ENCODE measurements at places on chromosomes 4 and X.

- no peak for DNase-seq
Observed at GRCh38 chr4:10048941-10049697, 27.8 kb upstream of the SLC2A9 start.

- DNase-seq: no peak
Observed at GRCh38 chr4:108054025-108054638, 64.4 kb downstream of the HADH start.

GRCh38 chrX:1545776-1546408 lies 8.9 kb upstream of the P2RY8 start:
- no peak for DNase-seq

DNA sequence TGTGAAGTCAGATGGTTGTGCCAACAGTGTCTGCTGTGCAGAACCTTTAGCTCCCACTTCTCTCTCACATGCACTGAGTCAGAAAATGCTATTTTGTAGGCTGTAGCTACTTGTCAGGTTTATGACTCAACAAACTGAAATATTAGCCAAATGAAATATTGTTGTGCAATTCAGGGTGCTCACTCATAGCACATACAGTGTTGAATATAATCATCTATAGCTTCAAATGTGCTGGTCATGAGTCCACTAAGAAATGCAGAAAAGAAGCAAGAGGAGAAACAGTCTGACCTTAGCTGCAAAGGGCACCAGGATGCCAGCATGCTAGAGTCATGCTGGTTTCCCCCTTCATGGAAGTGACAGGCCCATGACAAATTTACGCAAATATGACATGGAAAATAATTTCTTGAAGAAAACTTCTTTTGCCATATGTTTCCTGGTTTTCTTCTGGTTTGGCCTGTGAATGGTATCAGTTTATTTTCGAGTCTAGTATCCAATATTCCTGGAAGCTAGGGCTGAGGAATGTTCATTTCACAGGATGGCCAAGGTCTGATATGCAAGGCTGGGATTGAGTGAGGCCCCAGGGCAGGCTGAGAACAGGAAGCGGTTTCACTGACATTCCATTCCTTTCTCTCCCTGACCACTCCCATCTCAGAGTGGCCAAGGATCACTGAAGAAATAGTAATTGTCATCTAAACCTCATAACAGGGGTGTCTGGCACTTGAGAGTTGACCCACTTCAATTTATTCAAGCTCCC lies 10.3 kb upstream of the CXCL2 start:
- no peak for DNase-seq

- no peak for DNase-seq
Observed at GRCh38 chr4:128980816-128981326, 112.5 kb downstream of the SCLT1 start.

DNA sequence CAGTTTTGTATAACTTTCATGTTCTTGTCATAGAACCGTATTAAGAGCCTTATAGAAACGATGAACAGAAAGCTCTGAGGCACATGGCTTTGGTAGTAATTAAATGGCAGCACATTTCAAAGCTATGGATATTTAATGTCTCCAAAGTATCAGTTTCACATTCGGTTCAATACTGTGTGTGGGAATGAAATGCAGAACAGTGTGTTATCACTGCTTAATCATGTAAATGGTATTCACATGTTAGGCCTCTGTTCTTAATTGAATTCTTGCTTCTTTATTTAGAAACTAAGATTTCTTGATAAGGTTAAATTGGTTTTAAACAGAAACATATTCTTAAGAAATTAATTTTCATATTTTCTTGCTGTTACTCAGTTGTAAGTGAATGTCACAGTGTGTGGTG lies 701.0 kb upstream of the PITX2 start:
- no peak for DNase-seq

GRCh38 chr4:41832961-41833360 lies 84.4 kb upstream of the PHOX2B start:
- no peak for DNase-seq

DNA sequence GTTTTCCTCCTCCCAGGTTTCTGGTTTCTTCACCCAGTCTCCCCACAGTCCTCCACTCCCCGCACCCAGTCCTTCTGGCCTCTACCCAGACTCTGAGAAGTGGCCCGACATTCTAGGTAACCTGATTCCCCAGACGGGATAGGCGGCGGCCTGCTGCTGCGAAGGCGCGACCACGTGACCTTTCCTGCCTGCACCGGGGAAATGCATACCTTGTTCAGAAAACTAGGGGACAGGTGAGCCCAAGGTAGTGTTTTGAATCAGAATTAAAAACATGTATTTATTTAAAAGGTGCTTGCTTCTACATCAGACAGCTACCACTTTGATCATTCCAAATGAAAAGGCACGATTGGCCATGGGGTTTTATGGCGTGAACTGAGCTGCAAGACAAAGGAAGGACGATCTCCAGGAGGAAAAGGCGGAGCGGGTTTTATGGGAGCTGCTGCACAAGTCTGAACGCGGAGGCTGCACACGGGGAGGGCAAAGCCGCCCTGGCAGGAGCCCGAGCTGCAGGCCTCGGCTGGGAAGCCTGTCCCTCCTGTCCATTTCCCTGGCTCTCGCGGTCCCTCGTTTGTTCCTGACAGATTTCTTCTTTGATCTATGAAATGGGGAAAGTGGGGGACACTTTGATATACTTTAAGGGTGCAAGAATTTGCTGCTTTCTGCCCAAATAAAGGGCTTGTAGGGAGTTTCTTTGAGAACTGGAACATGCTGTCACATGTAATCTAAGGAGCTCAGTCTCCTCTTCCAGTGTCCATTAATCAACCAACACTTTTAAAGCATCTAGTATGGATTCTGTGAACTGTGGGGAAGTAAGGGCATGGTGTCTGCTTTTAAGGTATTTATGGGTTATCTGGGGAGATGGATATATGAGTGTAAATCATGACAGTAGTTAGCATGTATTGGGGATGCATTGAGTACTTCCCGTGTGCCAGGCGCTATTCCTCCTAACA lies 150.9 kb downstream of the SPRY1 start:
- DNase-seq: no peak

DNA sequence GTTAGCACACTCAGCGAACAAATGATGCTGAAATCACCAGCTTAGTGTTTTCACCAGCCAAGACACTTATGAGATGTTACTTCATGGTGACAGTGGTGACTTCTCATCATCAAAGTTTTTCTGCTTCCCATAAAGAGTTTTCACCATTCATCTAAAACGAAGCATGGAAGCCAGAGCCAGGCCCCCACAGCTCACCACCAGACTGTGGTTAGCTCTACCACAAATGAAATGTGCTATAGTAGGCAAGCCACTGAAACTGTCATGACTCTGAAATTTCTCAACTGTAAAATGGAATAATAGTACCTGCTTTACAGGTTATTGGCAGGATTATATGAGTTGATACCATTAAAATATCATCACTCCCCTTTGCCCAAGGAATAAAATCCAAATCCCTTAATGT lies 56.4 kb upstream of the HHIP start:
- no peak for DNase-seq

- DNase-seq: no peak
Observed at GRCh38 chr4:140839406-140839805, 83.2 kb upstream of the TBC1D9 start.

DNA sequence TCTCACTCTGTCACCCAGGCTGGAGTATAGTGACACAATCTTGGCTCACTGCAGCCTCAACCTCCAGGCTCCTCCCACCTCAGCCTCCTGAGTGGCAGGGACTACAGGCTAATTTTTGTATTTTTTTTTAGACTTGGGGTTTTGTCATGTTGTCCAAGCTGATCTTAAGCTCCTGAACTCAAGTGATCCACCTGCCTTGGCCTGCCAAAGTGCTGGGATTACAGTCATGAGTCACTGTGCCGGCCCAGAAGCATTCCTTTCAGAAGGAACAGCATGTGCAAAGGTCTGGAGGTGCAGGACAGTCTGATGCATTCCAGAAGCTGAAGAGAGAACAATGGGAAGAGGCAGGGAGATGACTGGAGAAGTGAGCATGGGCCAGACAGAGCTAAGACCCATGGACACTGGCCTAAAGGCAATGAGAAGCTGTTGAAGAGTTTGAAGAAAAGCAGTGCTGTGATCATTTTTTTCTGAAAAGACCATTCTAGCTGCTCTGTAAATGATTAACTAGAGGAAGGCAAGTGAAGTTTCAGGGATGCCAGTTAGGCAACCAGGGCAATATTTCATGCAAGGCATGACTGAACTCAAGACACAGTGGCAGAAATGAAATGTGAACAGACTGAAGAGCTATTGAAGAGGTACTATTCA lies 43.2 kb downstream of the MANBA start:
- no peak for DNase-seq

- no peak for DNase-seq
Observed at GRCh38 chrX:121062289-121062688, 14.9 kb downstream of the GLUD2 start.

DNA sequence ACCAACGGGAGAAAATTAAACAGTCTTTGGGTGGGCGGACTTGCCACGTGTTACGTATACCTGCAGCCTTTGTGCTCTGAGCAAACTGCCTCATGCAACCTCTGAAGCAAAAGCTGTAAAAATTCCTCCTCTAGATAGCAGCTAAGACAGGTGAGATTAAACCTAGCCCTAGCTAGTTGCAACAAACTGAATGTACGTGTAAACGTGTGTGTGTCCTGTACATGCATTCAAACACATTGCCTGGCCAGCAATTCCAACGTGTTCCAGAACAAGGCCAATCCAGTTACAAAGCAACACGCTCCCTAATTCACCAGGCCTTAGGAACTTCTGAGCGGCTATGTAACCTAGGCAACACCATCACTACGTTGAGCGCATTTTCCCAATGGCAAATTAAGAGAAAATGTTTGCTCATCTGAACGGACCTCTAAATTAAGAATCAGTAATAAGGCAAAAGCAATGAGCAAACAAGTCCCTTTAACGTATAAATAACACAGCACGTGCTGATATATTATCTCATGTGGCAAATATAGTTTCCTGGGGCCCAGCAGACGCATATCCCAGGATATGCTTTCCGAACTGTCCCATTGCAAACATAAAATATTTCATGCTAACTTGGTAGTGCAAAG lies 792 bp downstream of the PPID start:
- DNase-seq: no peak

GRCh38 chr4:151195801-151196200 lies 81.2 kb upstream of the PRSS48 start:
- DNase-seq: no peak

DNA sequence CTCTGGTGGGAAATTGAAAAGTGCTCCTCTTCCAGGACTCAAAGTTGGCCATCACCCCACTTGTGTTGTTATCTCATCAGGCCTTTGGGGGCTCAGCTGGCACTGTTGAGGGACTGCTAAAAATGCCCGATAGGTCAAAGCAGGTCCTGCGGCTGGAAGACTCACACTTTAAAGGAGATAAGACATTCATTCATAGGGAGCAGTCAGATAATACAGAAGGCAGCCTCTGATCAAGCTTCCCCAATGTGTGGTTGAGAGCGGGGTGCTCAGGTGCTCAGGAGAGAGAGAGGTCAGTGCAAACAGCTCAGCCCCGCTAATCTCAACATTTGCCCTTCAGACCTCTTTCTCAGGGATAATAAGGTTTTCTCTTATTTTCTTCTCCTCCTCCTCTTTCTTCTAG lies 70.3 kb downstream of the TMEM154 start:
- DNase-seq: no peak

GRCh38 chr4:112327965-112328733 lies 31.0 kb downstream of the ALPK1 start:
- DNase-seq: no peak

GRCh38 chr4:146959692-146960091 lies 14.0 kb upstream of the TTC29 start:
- no peak for DNase-seq

DNA sequence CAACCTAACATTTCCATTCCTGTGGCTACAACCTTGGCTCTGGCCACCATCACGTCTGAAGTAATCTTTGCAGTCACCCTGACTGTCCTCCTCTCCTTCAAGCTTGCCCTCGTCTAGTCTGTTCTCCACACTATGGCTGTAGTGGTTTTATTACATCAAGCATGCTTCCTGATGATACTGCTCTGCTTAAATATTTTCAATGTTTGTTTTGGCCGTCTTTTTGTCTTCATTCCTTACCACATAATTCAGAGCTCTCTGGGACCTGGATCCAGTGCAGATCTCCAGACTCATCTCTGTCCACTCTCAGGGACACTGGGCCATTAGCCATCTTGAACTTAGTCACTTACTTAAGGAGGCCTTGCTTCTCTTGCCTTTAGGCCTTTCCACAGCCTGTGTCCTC lies 27.7 kb upstream of the FREM3 start:
- no peak for DNase-seq

- no peak for DNase-seq
Observed at GRCh38 chr4:78059524-78059889, 2.4 kb downstream of the FRAS1 start.

DNA sequence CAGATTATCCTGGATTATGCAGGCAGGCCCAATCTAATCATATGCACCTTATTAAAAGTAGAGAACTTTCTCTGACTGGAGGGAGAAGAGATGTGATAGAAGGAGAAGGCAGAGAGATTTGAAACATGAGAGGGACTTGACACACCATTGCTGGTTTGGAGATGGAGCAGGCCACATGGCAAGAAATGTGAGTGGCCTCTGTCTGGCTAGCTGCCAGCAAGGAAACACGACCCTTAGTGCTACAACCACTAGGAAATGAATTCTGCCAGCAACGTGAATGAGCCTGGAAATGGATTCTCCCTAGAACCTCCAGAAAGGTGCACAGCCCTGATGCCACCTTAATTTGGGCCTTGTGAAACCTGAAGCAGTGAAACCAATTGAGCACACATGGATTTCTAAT lies 79.5 kb upstream of the MBNL3 start:
- DNase-seq: no peak

DNA sequence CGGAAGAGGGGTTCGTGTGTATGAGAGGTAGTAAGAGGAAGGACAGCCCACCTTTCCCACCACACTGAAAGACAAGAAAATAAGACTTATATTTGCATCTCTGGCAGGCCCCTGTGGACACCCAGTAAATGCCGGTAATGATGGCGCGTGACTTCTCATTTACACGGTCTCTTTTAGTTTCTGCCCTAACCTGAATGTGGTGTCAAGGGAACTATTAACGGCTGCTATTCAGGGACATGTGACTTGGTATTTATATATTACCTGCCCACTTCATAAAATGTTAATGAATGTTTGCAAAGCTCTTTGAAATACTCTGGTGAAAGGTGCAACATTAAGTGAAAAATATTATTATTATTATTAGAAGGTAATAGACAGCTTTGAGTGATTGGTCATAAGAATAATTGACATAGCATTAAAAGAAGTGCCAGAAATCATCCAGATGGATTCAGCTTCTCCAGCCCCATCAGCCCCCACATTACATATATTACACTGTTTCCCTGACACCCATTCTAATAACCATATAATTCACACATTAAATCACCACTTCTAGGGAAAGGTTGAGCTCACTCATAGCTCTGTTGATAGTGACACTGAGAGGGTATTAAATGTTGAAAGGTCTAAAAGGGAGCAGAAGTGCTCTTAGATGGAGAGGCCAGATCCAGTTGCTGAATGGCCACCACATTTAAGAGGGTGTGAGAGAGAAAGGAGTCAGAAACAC lies 83.0 kb upstream of the BEND4 start:
- no peak for DNase-seq

DNA sequence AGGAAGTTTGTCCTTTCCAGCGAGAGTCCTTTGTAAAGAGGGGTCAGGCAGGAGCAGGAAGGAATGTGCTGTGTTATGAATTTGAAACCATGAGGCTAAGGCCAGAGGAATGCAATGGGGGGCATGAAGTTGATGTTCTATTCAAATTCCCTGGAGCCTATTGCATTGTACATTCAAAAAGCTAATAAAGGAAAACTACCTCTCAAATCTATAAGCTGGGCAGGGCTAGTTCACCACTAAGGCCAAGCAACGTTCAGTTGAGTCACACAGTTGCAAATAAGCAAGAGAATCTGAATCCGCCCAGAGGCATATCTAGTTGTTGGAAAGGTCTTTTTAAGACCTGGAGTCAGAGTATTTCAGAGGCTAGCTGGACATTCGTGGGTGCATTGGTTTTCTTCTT lies 148.3 kb downstream of the DCTD start:
- DNase-seq: no peak

Measured in stimulated activated CD8-positive, alpha-beta memory T cell treated with anti-CD3 and anti-CD28 coated beads, Interleukin-15, amount 100 ng/mL, for 1 hour (primary cell).